Activated T-helper 9 cell treated with anti-CD3 and anti-CD28 coated beads, Interleukin-2, amount 50 U/mL, for 16 hours (primary cell): ENCODE measurements at places on chromosomes 13 and 19.

DNA sequence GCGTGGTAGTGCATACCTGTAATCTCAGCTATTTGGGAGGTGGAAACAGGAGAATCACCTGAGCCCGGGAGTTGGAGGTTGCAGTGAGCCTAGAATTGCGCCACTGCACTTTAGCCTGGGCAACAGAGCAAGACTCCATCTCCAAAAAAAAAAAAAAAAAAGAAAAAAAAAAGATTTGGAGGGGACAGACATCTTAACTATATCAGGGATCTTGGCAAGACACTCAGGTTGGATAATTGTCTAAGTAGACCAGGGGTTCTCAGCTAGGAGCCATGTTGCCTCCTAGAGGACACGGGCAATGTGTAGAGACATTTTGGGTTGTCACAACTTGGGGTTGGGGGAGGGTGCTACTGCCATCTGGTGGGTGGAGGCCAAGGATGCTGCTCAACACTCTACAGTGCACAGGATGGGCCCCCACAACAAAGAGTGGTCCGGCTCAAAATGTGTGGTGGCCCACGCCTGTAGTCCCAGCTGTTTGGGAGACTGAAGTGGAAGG lies 1.9 kb upstream of the ZNF580 start:
- no peak for DNase-seq

DNA sequence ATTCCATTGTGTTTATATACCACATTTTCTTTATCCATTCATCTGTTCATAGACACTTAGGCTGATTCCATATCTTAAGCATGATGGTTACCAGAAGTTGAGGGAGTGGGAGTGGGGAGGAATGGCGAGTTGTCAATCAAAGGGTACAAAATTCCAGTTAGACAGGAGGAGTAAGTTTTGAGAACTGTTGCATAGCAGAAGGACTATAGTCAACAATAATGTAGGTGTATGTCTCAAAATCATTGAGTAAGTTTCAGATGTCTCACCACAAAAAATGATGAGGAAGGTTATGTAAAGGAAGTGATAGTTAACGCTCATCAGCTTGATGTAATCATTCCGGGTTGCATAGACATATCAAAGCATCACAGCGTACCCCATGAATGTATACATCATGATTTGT lies 4.6 kb upstream of the UBL3 start:
- DNase-seq: no peak

DNA sequence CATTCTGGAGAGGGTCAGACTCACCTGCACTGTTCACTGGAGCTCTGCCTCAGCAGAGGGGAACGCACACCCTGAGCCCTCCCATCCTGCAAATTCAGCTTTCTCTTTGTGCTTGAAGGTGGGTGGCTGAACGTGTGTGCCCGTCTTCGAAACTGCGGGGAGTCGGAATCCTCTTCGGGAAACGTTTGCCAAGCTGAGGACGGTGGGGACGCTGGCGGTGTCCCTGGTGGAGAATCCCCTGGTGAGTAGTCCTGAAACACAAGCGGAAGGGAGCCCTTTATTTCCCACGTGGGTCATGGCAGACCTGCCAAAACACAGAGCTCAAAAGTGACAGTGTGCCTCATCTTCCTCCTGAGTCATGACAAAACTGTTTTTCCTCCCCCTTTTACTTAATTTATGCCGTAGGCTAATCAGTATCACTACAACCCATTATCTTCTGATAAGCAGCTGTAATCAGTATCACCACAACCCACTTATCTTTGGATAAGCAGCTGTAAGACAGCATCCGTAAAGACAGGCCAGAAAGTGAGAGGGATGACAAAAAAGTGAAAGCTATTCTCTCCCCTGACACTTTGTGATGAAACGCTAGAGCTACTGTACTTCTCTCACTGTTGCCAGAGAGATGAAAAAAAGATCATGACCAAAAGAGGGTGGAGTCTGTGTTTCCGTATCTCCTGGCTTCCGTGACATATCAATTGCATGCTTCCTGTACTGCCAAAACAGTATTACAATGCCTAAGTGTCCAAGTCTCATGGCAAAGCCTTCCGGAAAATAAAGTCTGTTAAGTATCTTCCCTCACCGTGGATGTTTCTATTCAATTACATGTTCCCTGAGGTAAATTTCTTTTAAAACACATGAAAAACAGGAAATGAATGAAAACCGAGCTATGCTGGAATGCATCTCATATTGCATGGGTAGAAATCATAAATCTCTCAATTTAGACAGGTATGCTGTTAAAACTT lies 155.5 kb downstream of the TBC1D4 start:
- DNase-seq: peak; percentile 24

DNA sequence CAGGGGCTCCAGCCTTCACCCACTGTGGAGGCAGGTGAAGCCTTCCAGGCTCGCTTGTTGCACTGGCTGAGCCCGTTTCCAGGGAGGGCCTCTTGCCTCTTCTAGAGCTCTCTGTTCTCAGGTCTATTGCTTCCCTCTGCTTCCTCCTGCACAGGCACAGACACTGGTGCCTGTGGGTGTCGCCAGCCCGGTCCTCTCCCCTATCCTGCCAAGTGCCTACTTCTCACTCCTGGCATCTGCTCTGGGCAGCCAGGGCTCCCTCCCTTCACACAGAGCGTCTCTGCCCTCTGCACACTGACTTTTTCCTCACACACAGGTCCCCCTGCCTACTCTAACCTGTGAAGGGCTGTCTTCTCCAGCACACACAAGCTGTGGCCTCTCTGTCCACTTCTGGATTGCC lies 60.3 kb downstream of the SLC7A9 start:
- DNase-seq: no peak

DNA sequence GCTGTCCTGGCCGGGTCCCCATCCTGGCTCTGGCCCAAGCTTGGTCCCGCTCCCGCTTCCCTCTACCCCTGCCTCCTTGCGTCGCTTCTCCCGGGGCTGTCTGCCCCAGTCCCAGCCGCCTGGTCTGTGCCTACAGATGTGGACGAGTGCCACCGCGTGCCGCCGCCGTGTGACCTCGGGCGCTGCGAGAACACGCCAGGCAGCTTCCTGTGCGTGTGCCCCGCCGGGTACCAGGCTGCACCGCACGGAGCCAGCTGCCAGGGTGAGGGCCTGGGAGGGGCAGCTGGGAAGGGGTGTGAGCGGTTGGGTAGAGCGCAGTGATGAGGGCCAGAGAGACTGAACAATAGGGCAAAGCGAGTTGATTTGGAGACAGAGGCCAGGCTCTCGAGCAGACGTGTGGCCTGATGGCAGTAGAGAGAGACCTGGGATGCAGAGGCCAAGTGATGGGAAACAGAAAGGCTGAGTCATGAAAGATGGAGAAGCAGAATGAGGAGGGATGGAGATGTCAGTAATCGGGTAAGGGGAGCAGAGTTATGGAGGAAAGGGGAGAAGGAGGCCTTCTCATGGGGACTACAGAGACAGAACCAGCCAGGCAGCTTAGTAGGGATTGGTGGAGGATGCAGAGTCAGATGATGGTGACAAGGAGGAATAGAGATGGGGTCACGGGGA lies 9.4 kb downstream of the LTBP4 start:
- peak; percentile 46 for DNase-seq

- no peak for DNase-seq
Observed at GRCh38 chr19:6725513-6726231, 5.2 kb upstream of the C3 start.

- DNase-seq: no peak
Observed at GRCh38 chr13:78712831-78713230, 53.9 kb upstream of the OBI1 start.

DNA sequence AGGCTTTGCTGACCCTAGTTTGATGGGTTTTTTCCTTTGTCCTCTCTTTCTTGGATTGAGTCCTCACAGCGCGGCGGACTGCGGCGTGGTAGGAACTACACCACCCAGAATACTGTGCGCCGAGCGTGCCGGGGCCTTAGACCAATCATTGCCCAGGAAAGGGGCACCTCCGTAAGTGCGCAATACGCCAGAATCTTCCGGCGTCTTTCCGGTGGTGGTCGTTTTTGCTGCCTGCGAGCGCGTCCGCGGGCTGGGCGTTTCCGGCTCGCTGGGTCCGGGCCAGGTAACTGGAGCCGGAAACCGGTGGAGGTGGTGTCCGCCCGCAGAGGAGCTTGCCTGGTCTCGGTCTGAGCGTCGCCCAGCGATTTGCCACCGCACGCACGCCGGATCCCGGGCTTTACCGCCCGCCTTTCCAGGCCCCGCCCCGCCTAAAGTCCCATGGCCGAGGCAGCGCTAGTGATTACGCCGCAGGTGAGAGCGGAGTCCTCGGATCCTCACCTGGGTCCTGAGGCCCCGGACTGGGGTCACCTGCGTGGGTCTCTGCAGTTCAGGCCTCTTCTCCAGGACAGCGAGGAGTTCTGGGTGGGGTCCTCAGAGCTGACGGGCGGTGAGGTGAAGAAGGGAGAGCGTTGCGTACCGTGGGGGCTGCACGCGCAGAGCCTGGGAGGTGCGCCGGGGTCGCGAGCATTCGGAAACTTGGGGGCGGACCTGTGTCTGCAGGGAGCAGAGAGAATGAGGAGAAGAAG lies at the start of gene ZNF549:
TSS of gene ZNF549 (plus strand) at position 221 of the 746 bp plus-strand sequence. CDS start at position 439, 218 bp downstream.
- DNase-seq: peak; percentile 79

DNA sequence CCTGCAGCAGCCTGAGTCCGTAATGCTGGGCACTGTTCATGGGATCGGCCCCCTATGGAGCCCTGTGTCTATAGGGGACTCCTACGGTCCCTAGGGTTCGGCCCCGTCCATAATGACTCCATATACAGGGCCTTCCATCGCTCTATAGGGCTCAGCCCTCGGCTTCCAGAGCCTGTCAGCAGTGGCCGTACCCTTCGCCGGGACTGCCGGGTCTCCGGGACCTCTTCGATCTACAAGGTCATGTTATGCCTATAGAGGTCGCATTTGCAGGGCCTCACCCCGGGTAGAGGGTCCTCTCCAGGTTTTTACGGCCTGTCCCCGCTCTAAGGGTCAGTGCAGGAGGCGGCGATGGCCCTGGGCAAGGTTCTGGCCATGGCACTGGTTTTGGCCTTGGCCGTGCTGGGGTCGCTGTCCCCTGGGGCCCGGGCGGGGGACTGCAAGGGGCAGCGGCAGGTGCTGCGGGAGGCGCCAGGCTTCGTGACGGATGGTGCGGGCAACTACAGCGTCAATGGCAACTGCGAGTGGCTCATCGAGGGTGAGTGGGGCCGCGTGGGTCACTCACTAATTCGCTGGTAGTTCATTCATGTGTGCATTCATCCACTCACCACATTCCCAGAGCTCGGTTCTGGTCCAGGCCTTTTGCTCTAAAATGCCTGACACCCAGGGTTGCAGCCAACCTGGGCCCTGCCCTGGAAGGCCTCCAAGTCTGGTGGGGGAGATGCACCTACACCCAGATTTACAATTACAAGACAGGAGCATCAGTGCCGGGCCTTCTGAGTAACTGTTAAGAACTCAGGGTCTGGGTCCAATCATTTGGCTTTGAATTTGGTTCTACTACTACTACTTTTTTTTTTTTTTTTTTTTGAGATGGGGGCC lies 699 bp downstream of the MEGF8 start:
- DNase-seq: no peak

GRCh38 chr13:45886466-45886865 lies 34.9 kb upstream of the SIAH3 start:
- DNase-seq: no peak

GRCh38 chr13:74329962-74330361 lies 195.8 kb upstream of the KLF12 start:
- DNase-seq: no peak

DNA sequence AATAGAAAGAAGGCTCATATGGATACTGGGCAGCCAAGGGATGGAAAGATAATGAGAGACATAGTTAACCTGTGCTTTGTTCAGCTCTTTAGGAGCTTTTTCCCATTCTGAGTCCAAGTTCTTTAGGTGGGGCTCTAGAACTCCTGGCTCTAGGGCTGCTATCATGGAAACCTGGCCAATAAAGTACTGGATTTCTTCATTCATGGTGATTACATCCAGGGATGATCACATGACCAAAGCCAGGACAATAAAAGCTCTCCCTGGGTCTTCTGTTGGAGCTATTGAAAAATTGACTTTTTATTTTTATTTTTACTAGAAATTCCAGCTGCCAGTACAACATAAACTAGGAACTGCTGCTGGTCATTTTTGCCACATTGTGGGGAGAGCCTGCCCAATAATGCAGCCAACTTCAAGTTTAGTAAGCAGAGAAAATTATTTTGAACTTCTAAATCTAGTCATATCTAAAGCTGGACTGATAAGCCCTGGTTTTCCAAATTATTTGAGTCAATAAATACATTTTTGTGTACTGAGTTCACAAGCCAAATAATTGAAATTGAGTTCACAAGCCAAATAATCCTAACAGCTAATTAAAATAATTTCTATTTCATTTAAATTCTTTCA lies 224.9 kb upstream of the STARD13 start:
- no peak for DNase-seq

- peak; percentile 85 for DNase-seq
Observed at GRCh38 chr19:51366389-51367254, 434 bp upstream of the ETFB start.

DNA sequence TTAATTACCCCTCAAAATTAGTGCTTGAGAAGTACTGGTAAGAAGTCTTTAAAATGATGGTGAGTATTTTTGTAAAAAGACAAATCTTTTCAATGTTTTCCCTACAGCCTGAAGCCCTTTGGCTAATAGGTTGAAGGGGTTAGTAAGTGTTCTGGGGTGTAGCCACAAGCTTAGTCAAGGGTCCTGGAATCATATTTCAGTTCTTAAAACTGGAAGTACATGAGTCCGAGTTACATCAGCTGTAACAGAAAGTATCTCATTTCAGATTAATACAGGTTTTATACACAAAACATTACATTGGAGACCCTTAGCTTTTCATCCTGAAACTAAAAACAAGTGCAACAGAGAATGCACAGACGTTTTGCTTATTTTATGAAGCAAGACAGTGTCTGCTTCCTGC lies 52.7 kb upstream of the TEX29 start:
- no peak for DNase-seq

DNA sequence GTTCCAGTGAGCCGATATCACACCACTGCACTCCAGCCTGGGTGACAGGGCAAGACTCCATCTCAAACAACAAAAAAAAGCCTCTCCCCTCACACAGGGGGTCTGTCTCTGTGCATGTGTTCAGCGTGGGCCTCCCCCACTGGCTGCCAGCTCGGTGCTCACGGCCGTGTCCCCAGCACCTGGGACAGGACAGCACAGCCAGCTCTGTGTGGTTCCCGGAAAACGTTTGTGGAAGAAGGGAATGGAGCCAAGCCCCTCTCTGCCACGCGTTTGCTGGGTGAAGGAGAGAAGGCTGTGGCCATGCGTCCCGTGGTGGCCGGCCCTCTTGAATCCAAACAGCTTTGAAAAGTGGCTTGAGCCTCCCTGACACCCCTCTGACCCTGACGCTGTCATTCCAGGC lies 32.3 kb downstream of the DPF1 start:
- no peak for DNase-seq

DNA sequence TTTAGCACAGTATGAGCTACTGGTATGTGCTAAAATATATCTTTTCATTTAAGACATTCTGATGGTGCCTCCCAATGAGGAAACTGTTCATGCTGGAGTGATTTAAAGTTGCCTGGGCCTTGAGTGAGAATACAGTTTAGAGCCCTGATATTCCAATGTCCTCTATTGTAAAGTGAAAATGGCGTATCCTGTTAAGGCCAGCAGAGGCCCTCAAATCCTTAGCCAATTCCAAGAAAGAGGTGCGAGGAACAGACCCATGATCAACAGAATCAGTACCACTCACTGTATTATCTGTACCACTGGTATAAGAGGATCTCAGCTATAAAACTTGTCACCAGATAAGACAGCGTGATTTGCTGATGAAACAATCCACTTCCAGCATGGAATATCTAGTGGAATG lies 273.1 kb upstream of the SLITRK5 start:
- no peak for DNase-seq
